ENCODE measurements at places on chromosomes 7 and 10. TPM values are rescaled to one million over a fixed set of nuclear protein-coding genes. Genes with fewer than 3 reads are reported as not detected.

Gene OR6B1
- polyA plus RNA-seq = not detected

Gene CLDN12
- polyA plus RNA-seq = 0.52 TPM

Gene TWIST1
- polyA plus RNA-seq = not detected

Gene RELN
- polyA plus RNA-seq = not detected

Gene NME8
- not detected for polyA plus RNA-seq

Gene RBP3
- polyA plus RNA-seq = not detected

Gene CLCN1
- polyA plus RNA-seq = not detected

Gene IGFBP3
- 0.19 TPM for polyA plus RNA-seq

Gene CTNNA3
- not detected for polyA plus RNA-seq

Gene BTAF1
- polyA plus RNA-seq = 9.6 TPM

Gene VSTM4
- polyA plus RNA-seq = not detected

Gene TCAF2
- polyA plus RNA-seq = 13.9 TPM

Gene CYP3A7
- not detected for polyA plus RNA-seq

Gene ASZ1
- polyA plus RNA-seq = not detected

Gene GIMAP4
- polyA plus RNA-seq = 560 TPM

Gene TMEM270
- polyA plus RNA-seq = not detected

Gene GRID2IP
- 0.10 TPM for polyA plus RNA-seq

Gene MACC1
- polyA plus RNA-seq = not detected

Gene SLC26A5
- not detected for polyA plus RNA-seq

Gene CALHM1
- polyA plus RNA-seq = not detected

Gene PTPN20
- polyA plus RNA-seq = not detected

Gene FAM131B
- polyA plus RNA-seq = 0.14 TPM

Gene PPRC1
- polyA plus RNA-seq = 6.8 TPM

Gene SHTN1
- polyA plus RNA-seq = 0.65 TPM

Gene CSGALNACT2
- 17.2 TPM for polyA plus RNA-seq

Gene ASB10
- polyA plus RNA-seq = not detected

Gene LGI1
- not detected for polyA plus RNA-seq

Gene CC2D2B
- not detected for polyA plus RNA-seq

Gene NAT16
- not detected for polyA plus RNA-seq

Gene RNLS
- polyA plus RNA-seq = 4.4 TPM

Gene NAPEPLD
- polyA plus RNA-seq = 11.2 TPM

Gene MMD2
- not detected for polyA plus RNA-seq

Gene ZNF804B
- polyA plus RNA-seq = not detected

Gene CALML5
- not detected for polyA plus RNA-seq

Gene PAPSS2
- polyA plus RNA-seq = 0.07 TPM

Gene AQP1
- not detected for polyA plus RNA-seq

Gene LBX1
- polyA plus RNA-seq = not detected

Gene EFCAB10
- polyA plus RNA-seq = not detected

Gene PNLIP
- not detected for polyA plus RNA-seq

Gene CNPY1
- not detected for polyA plus RNA-seq

Gene ZNF775
- polyA plus RNA-seq = 2.8 TPM

Gene SH2D4B
- polyA plus RNA-seq = not detected

Gene CAMK2B
- not detected for polyA plus RNA-seq

Gene ADAM12
- 1.3 TPM for polyA plus RNA-seq

Gene TMEM196
- not detected for polyA plus RNA-seq

Gene CYP2C9
- not detected for polyA plus RNA-seq

Gene RBM20
- not detected for polyA plus RNA-seq

Gene CPN1
- polyA plus RNA-seq = not detected

Gene HTR5A
- polyA plus RNA-seq = not detected

Gene NPC1L1
- polyA plus RNA-seq = not detected

Gene PPP1R3A
- not detected for polyA plus RNA-seq
